ENCODE measurements at places on chromosomes 2 and 18.

GRCh38 chr2:50591642-50592041 lies 440.3 kb downstream of the NRXN1 start:
- peak; percentile 72 for DNase-seq

DNA sequence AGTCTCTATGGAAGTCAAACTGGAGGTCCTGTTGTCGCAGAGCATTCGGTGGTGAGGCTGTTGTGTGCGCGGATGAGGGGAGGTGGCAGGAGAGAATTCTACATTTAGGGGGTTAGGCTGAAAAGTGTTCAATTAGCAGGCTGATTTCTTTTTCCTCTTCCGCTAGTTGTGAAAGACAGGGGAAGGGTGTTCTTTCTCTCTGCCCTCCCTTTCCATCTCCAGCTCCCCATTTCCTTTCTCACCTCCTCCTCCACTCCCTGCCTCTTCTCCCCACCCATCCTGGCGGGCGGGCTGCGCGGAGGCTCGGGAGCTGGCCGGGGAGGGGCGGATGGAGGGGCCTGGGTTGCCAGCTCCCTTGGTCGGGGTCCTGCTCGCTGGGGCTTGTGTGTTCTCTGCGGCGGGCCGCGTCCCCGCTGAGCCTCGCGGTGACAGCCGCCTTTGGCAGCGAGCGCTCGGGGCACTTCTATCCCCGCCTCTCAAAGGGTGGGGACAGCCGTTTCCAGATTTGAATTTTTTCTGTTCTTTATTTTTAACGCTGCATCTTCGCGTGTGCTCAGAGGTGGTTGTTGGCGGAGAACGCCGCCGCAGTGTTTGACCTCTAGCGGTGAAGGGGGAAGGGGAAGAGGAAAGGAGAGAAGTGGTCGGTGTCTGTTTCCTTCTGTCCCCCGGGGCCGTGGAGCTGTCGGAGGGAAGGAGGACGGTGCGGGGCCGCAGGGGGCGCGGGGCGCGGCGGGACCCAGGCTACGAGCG lies 3.6 kb downstream of the SOX11 start:
- no peak for DNase-seq

DNA sequence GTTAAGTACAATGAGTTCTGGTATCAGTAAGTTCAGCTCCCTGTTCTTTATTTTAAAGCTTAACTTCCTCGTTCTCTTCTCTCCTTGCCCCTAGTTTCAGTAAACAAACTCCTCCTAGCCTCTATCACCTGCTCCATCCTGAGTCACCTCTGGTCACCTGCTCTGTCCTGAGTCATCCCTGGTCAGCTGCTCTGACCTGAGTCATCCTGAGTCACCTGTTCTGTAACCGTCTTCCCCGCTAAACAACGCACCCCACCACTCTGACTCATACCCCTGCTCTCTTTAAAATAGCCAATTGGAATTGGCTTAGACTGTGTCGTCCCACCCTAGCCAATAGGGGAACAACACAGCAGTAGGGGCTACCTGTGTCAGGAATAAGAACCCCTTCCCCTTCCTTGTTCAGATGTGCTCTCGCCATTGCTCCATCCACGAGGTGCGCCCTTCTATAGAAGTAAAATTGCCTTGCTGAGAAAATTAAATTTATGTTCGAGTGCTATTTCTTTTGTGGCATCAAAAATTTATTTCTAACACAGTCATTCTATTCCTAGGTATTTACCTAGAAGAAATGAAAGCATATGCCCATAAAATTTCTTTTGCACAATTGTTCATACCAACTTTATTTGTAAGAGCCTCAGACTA lies 24.9 kb upstream of the RMND5A start:
- no peak for DNase-seq

DNA sequence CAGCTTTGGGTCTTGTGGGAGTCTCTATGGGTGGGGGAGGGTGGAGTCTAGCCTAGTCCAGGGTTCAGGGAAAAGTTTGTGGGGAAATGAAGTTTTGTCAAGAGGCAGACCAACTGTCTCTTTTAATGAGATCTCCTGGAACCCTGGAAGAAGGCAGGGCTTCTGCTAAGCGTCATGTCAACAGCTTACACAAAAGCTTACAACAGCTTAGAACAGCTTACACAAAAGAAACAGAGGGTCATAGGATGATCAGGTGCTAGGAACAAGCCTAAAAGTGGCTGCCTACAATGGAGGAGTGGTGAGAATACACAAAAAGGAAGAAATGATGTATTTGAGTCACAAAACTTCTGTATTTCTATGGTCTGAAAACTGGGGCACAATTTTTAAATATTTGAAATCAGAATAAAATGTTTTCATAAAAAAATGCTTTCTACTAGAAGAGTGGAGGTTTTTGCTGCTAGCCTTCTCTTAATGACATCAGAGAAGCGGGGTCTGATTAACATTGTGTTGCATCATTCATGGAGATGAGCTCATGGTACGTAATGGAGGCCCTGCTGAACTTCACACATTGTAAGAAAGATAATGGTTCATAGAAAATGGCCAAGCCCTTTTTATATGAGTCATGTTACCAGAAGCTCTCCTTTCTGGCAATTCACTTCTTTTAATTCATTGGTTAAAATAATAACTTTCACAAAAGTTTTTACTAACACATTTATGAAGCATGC lies 351.0 kb downstream of the PIK3C3 start:
- DNase-seq: no peak

DNA sequence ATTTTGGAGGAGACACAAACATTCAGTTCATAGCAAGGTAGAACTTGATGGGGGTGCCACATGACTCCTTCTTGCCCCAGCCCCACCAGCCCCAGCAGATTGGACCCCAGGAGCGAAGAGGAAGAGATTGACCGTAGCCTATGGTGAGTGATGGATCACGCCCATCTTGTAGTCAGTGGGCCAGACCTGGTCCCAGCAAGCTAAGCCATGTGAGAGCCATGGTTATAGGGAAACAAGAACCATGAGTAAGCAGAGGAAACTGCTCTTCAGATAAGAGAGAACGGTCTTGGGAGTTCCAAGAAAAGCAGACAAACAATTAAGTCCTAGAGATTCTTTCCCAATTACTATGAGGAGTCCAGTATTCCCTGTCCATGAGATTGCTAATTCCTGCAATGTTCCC lies 4.6 kb upstream of the TCF4 start:
- DNase-seq: no peak

GRCh38 chr2:30710016-30710415 lies 97.2 kb downstream of the CAPN13 start:
- DNase-seq: no peak

GRCh38 chr2:26674771-26675170 lies 17.8 kb upstream of the KCNK3 start:
- DNase-seq: no peak

GRCh38 chr2:45845566-45845965 lies 194.1 kb downstream of the PRKCE start:
- DNase-seq: no peak

DNA sequence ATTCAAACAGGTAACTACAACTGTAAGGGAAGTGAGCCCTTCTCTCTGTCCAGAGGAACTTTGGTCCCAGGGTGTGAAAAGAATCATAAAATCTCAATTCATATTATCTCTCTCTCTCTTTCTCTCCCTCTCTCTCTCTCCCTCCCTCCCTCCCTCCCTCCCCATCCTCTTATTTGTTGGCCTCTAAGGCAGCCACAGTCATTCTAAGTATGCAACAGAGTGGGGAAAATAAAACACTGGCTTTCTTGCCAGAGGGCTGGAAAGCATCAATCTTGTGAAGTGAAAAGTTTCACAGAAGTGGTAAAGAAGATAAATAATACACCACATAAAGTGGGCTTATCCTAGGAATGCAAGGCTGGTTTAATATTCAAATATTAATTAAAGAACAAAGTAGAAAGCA lies 95.6 kb upstream of the KCNH7 start:
- no peak for DNase-seq

DNA sequence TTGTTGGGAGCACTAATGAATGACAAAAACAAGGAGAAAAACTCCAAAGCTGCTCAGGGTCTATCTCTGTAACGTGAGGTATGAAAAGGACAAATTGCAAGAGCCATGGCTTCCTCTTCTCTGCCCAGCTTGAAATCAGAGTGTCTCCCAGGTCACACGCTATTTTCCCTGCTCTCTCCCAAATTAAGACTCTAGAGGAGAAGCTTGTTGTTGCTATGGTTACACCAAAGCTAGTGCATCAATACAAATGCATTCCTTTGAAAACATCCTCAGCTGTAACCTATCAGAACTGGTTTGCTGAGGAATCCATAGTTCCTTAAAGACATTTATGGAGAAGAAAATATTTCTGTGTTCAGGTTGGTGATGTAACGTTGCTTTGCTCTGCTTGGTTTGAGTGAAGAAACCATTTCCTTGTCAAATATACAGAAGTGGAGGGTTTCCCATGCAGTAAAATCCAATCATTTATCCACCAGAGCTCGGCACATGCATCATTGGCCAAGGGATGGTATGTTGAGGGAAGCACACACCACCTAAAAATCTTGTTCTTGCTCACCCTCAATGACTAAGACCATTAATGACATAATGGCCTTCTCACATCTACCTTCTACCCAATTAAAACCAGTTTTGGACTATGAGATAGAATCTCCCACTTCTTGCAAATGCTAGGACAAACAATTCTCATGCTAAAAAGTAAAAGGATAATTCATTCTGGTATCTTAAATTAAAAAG lies 2135.6 kb upstream of the CELF4 start:
- DNase-seq: no peak

GRCh38 chr2:120937686-120938044 lies 202.0 kb downstream of the GLI2 start:
- DNase-seq: no peak

GRCh38 chr18:939166-939565 lies 34.5 kb downstream of the ADCYAP1 start:
- DNase-seq: no peak

GRCh38 chr2:135909976-135910375 lies 33.7 kb upstream of the MCM6 start:
- no peak for DNase-seq

- peak; percentile 83 for DNase-seq
Measured at GRCh38 chr2:144507441-144508171, 12.3 kb downstream of the ZEB2 start.

DNA sequence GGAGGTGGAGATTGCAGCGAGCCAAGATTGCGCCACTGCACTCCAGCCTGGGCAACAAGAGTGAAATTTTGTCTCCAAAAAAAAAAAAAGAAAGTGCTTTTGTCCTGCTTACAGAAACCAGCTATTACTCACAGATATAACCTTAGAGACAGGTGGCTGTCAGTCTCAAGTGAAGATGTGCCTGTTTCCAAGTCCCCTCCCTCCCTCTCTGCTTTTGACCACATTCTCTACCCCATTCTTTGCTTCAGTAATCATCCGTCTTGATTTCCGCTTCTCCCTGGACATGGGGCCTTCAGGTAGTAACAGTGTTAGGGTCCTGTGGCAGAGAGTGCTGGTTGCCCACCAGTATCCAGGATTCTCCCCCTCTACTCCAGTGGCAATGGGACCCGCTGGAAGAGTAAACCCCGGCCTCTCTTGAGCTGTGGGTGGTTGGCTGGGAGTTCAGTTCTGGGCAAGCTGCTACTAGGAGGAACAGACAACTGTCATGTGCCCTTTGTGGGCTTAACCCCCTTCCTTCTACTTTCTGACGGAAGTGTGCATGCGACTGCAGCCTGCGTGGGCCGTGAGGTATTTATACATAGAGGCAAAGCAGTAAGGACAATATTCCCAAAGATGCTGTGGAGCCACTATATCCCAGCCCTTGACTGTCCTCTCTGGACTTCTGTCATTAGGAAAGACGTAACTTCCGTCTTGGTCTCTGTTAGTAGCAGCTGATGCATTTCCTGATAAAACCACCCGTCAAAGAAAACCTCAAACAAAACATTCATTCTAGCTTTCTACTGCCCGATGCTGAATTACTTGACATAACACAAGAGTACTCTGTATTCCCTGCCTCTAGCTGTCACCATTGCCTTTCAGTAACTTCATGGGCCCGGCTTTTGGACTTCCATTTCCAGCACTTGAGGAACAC lies 17.8 kb downstream of the PDCL3 start:
- DNase-seq: peak; percentile 82

- no peak for DNase-seq
Measured at GRCh38 chr2:33746208-33746800, 147.2 kb upstream of the FAM98A start.

DNA sequence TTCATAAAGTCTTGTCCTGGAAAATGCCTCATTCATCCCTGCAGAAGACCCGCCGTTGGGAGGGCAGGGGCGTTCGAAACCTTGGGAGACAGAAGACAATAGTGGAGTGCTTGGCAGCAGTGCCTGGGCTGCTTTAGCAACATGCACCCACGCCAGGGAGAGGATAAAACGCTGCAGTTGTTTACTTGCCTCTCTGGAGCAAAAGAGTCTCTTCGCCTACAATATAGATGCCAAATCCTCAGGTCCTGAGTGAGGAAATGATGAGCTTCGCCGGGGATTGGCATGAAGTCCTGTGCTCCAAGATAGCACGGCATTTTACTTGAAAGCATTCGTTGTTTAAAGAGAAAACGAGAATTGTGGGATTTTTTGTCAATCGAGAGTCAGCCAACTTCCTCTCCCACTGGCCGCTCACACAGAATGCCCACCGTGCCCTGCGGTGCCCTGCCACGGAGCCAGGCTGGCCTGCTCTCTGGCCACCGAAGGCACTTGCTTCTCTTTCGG lies 152.5 kb upstream of the POU3F3 start:
- DNase-seq: peak; percentile 80

- no peak for DNase-seq
Measured at GRCh38 chr18:10530002-10530401, 4.2 kb downstream of the NAPG start.

DNA sequence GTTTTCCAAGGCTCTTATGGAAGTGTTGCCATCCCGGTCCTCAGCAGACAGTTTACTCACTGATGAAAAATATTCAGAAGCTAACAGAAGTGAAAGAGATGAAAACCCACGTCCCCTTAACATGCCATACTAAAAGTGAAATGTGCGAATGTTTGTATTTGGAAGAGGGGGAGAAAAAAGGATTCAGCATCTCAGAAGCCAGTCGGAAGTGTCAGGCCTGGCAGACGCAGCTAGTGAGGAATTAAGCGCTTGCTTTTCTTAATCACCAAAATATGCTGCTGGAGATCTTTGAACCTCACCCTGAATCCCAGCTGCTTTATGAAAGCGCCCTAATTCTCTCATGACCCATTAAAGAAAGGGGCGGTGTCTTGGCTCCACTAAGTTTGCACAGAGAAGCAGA lies 653.7 kb downstream of the DCDC2C start:
- no peak for DNase-seq

GRCh38 chr2:15448250-15448839 lies 112.8 kb downstream of the NBAS start:
- DNase-seq: no peak

DNA sequence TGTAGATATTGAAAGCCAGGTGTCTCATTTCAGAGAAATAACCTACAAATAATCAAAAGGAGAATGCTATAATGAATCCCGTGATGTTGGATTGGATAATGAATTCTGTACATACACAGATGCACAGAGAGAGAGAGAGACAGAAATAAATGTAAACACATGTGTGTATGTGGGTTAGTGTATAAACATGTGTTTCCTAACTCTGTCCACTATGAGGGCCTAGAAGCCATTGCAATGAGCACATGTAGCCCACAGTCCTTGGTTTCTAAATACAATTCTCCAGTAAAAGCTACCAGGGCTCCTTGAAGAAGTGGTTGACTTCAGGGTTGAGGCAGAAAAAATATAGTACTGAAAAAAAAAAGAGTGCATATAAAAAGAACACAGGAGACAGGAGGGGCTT lies 109.5 kb downstream of the INHBB start:
- DNase-seq: no peak

- no peak for DNase-seq
Measured at GRCh38 chr18:62438018-62438329, 84.9 kb upstream of the ZCCHC2 start.
